A549 treated with Mapracorat at 1 μM for 4 hours (cell line): ENCODE measurements at places on chromosomes 2 and 18. TPM values are rescaled to one million over a fixed set of nuclear protein-coding genes. Genes with fewer than 3 reads are reported as not detected.

FER1L5 gene
- not detected in 5 replicates for total RNA-seq

PSTPIP2 gene
- 0.17 to 0.52 TPM (median 0.23 TPM) in 5 replicates for total RNA-seq

PRSS56 gene
- 0.07 to 0.21 TPM (median 0.12 TPM) in 5 replicates for total RNA-seq

CPLX4 gene
- total RNA-seq: not detected in 5 replicates

NEU2 gene
- total RNA-seq: not detected in 5 replicates

SPATA3 gene
- not detected in 5 replicates for total RNA-seq

CPO gene
- total RNA-seq: 0.11 to 0.13 TPM in 2 of 5 replicates, not detected in the others

TCF4 gene
- 1.1 to 2.6 TPM (median 1.5 TPM) in 5 replicates for total RNA-seq

CELF4 gene
- not detected in 5 replicates for total RNA-seq

NOP58 gene
- 109 to 147 TPM (median 119 TPM) in 5 replicates for total RNA-seq

ALPI gene
- not detected in 5 replicates for total RNA-seq

ELOA2 gene
- total RNA-seq: not detected in 5 replicates

PID1 gene
- 3.7 to 4.4 TPM (median 4.0 TPM) in 5 replicates for total RNA-seq

CD28 gene
- not detected in 5 replicates for total RNA-seq
